ENCODE measurements at places on chromosomes 4 and X.

DNA sequence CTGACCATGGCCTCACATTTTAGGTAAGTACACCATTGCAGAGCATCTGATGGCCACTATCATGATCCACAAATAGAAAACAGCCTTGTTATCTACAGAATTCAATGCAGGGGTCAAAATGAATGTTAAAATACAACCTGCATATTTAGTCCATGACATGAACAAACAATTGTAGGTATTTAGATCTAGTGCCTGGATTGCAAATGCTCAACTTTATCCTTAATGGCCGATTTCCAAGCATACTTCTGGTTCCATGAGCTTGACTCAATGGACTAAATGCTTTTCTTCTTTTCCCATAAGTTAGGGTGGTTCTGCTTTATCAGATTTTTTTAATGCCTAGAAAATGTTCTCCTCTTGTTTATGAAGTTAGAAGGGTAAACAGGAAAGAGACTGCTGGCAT, 139.2 kb upstream of the TTC29 start:
- no peak for DNase-seq

DNA sequence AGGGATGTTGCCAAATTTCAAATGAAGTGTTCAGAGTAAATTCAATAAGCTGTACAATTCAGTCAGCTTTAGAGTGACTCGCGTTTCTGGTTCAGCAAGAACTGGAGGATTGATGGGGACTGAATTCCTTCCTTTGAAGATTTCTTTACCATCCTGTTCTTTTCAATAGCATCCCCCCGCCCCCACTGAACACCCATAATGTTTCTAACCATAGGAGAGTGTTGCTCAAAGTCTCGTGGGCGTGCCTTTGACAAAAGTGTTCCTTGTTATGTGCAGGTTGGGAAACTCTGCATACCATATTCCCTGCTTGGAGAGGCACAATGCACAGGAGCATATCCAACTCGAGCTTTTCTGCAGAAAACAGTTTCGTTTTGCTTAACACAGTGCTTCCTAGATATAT, 323.5 kb upstream of the CASK start:
- DNase-seq = no peak

GRCh38 chr4:4758681-4759080, 100.8 kb upstream of the MSX1 start:
- DNase-seq = no peak

DNA sequence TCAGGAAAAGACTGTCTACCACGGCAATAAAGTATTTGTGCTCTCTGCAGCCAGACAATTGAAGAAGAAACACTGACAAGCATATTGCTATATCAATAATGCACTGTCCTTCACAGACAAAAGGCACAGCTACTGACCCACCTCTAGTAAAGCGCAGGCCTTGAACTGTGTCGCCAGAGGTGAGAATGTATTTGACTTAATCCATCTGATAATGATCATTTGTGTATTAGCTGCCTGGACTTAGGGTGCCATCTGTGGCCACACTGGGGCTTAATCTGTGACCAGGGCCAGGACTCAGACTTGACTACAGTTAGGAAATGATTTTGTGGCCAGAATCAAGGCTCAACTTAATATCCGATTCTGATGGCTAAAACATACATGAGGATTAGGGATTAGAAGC, 260.4 kb downstream of the SMARCA1 start:
- DNase-seq = no peak

DNA sequence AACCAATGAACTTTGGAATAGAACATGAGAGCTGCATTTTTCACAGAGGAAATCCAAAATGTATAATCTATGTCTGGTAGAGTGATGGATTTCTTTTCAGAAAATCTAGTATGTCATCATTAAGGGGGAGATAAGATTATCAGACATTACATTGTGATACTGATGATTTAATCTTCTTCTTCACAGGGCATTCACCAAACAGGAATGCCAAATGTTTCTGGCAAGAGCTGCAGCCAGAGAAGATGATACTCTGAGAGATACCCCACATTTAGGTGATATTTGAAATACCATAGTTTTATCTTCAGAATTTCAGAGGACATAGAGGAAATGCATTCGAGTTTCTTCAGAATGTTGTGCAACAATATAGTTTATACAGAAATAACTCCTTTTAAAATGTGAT, 1523.7 kb upstream of the ADGRL3 start:
- no peak for DNase-seq

DNA sequence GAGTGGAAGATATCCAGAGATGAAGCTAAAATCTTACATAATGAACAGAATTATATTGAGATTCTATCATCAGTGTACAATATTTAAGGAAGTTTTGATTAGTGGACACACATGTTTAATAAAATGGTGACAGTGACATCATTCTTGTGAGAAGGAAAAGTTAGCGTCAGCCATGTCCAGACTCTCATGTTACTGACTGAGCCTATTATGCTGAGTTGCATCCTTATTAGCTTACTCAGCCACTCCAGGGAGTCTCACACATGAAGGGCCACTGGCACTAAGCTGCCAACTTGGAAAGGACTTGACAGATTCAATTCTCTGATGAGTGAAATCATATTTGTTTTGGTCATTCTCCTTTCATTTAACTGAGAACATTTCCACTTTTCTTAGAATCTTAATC, 170.6 kb downstream of the BANK1 start:
- no peak for DNase-seq

DNA sequence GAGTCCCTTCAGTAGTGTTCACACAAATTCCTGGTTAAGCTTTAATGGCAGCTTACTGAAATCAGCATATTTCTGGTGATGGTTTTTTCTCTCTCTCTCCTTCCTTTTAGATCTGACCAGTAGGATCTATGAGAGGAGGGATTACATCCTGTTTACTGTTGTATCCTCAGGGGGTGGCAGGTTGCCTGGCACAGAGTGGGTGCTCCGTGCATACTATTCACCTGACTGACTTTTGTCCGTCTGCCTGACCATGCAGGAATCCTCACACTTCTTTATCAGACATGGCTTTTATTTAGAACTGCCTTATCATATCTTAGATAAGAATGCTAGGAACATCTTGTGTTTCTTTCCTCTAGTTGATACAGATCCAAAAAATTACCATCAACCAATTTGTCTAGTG, 29.6 kb downstream of the MCUB start:
- no peak for DNase-seq

GRCh38 chrX:116285501-116285900, 115.0 kb downstream of the AGTR2 start:
- DNase-seq = no peak

GRCh38 chr4:98571161-98571786, 87.1 kb downstream of the TSPAN5 start:
- no peak for DNase-seq

- no peak for DNase-seq
These were observed 213.1 kb upstream of the MID1 start for GRCh38 chrX:10833299-10834169.

GRCh38 chr4:27358269-27358668, 497.6 kb downstream of the STIM2 start:
- no peak for DNase-seq

DNA sequence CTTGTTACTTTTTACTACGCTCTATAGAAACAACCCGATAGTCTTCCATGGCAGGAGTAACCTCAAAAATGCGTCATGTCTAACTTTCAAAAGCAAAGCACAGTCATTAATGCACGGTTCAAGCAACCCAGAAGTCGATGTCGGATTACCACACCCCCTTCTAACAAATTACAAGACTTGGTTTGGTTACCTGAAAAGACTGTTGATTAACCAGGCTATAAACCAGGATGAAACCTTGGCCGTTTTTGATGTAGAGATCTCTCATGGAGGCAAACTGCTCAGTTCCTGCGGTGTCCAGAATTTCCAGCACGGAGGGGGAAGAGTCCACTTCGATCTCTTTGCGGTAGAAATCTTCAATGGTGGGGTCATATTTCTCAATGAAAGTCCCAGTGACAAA, 2.4 kb downstream of the RAP2C start:
- DNase-seq = no peak

- DNase-seq = no peak
These were observed 38.6 kb upstream of the CEP135 start for GRCh38 chr4:55910140-55910539.

DNA sequence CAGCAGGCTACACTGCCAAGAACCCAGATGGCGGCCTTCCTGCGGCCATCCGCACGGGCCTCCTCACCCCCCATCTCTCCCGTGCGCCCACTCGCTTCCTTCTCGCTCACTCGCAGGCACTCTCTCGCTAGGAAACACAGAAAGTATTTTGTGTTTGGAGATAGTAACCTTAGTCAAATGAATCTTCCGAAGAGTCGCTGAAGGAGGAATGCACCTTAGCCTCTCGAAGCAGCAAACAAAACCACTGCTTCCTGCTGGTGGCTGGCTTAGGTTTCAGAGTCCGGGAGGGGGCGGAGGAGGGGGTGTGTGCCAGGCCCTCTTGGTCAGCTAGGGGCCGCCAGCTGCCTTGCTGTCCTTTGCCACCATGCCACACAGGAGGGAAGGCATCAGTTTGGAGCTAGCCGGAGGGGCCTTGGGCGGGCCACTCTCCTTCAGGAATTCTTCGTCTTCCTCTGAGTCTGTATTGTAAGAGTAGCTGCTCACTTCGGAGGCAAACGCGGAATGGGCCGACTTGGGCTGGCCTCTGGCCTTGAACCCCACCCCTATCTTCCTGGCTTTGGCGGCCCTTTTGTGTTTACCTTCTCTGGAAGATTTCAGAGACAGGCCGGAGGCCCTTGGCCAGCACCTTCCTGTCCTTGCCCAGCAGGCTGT, 73.2 kb upstream of the UCP1 start:
- no peak for DNase-seq

- no peak for DNase-seq
These were observed 314.2 kb upstream of the PUDP start for GRCh38 chrX:7462110-7462509.

- DNase-seq = no peak
These were observed 260.5 kb downstream of the TMA16 start for GRCh38 chr4:163755013-163755412.

DNA sequence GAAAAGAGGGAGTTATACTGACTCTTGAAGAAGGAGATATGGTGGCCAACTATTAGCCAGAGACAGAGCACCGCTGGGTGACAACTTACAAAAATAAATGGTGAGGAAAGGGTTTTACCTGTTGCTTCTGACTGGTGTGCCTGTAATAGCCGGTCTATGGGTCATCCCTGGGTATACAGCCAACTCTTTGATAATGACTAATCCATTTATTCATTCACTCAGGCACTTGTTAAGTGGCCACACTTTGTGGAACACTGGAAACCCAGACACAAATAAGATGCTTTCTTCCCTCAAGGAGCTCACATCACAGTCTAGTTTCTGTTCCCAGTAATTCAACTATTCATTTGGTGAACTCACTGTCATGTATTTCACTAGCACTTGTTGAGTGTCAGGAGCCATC, 13.2 kb upstream of the CAPN6 start:
- DNase-seq = no peak

DNA sequence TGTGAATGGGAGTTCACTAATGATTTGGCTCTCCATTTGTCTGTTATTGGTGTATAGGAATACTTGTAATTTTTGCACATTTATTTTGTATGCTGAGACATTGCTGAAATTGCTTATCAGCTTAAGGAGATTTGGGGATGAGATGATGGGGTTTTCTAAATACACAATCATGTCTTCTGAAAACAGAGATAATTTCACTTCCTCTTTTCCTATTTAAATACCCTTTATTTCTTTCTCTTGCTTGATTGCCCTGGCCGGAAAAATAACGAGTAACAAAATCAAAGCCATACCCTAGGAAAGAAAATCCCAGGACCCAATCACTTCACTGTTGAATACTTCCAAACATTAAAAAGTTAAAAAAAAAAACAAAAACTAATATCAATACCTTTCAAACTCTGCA, 67.7 kb upstream of the UGT2B4 start:
- no peak for DNase-seq

GRCh38 chr4:23720556-23720955, 169.3 kb downstream of the PPARGC1A start:
- DNase-seq = no peak

DNA sequence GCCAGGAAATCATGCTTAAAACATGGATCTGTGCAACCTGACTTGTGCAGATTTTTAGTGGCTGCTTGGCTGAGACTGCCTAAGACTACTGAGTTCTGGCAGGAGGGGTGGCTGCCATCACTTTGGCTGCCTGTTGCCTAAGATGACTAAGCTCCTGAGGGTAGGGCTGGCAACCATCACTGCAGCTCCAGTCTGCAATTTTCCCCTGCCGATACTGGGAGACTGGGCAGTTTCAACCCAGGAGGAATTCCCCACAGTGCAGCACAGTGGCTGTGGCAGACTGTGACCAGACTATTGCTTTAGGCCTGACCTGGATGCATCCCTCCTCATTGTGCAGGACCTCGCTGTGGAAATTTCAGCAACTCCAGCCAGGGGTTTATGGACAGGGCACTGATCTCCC, 544.9 kb downstream of the ANKRD50 start:
- no peak for DNase-seq

GRCh38 chr4:179465131-179465797, 2023.0 kb upstream of the AGA start:
- DNase-seq = no peak

DNA sequence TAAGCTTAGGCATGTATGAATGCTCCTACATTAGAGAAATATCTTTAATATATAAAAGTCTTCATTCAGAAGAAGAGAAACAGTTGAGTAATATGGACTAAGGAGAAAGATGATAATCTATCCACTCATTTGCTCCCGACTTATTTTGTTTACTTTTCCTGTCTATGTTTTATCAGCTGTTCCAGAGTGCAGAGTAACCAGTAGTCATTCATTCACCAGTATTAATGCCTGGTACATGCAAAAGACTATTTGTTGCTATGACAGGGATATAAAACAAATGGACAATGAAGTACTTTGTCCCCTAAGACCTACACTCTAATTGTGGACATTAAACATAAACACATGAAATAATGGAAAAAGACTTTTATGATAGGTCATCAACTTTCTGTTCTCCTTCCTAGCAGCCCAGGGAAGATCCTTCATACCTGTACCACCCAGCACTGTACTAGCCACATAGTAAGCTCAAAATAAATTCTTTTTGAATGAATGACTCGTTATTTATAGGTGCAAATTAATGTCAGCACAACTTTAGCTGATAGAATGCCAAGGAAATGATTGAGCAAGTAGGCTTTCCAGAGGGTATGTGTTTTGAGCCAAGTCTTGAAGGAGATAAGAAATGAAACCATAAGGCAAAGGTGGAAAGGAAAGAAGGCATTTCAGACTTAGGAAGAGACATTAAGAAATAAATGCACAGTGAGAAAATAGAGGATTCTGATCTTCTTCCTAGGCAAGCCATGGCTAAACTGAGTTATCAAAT, 45.0 kb upstream of the IL13RA1 start:
- no peak for DNase-seq

GRCh38 chrX:132180929-132181328, 38.3 kb downstream of the RAP2C start:
- DNase-seq = no peak

GRCh38 chrX:119121341-119121740, 6.3 kb downstream of the KIAA1210 start:
- DNase-seq = no peak

- DNase-seq = no peak
These were observed 367.6 kb upstream of the LCORL start for GRCh38 chr4:18389115-18389514.

- DNase-seq = peak; percentile 6
These were observed 48.6 kb upstream of the AP1S2 start for GRCh38 chrX:15903186-15903681.

All from activated T-cell treated with anti-CD3 and anti-CD28 coated beads for 48 hours (primary cell).